ENCODE measurements at places on chromosomes 4 and X. TPM values are rescaled to one million over a fixed set of nuclear protein-coding genes. Genes with fewer than 3 reads are reported as not detected.

Gene CYTL1
- polyA plus RNA-seq: 56.3 TPM

Gene LINC00632
- polyA plus RNA-seq: 30.5 TPM

Gene BEX5
- polyA plus RNA-seq: 1.4 TPM

Gene CXCL10
- 0.94 TPM for polyA plus RNA-seq

Gene DCHS2
- polyA plus RNA-seq: 3.5 TPM

Gene SSX3
- polyA plus RNA-seq: not detected

Gene FAAH2
- 6.3 TPM for polyA plus RNA-seq

Gene VCX3B
- polyA plus RNA-seq: 0.21 TPM

Gene RAB40AL
- polyA plus RNA-seq: 0.17 TPM

Gene PARM1
- 41.9 TPM for polyA plus RNA-seq

Gene CHRNA9
- not detected for polyA plus RNA-seq

Gene NSDHL
- polyA plus RNA-seq: 15.0 TPM

Gene MTTP
- 0.21 TPM for polyA plus RNA-seq

Gene SAGE1
- 0.08 TPM for polyA plus RNA-seq

Measured in left lung (tissue), 14 donors.